DMS53 (cell line): ENCODE measurements at places on chromosomes 2 and 18.

GRCh38 chr2:98764499-98764898, 33.6 kb upstream of the MGAT4A start:
- no peak for DNase-seq

GRCh38 chr2:109421101-109421500, 192.7 kb downstream of the SEPTIN10 start:
- no peak for DNase-seq

DNA sequence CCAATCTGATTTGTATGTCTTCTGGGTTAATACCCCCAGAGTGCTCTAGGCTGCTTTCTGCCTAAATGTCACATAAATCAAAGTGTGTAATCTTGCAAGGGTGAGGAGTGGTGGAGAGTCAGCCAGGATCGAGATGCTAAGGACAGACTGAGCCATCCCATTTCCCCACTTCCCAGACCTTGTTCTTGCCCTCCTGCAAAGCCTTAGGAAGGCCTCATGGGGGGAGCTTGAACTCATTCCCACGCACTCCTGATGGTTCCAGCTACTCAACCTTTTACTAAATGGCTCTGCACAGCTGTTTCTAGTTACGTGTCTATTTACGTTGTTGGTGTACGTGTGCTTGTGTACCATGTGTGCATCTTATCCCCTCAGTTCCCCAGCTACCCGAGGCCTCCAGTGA, 423.6 kb upstream of the TNP1 start:
- no peak for DNase-seq

- no peak for DNase-seq
These were observed 56.3 kb upstream of the FZD5 start for GRCh38 chr2:207825978-207826377.

- DNase-seq, result no peak
These were observed 80.1 kb downstream of the XDH start for GRCh38 chr2:31334311-31335026.

- no peak for DNase-seq
These were observed 135.8 kb downstream of the LDLRAD4 start for GRCh38 chr18:13354402-13354801.

DNA sequence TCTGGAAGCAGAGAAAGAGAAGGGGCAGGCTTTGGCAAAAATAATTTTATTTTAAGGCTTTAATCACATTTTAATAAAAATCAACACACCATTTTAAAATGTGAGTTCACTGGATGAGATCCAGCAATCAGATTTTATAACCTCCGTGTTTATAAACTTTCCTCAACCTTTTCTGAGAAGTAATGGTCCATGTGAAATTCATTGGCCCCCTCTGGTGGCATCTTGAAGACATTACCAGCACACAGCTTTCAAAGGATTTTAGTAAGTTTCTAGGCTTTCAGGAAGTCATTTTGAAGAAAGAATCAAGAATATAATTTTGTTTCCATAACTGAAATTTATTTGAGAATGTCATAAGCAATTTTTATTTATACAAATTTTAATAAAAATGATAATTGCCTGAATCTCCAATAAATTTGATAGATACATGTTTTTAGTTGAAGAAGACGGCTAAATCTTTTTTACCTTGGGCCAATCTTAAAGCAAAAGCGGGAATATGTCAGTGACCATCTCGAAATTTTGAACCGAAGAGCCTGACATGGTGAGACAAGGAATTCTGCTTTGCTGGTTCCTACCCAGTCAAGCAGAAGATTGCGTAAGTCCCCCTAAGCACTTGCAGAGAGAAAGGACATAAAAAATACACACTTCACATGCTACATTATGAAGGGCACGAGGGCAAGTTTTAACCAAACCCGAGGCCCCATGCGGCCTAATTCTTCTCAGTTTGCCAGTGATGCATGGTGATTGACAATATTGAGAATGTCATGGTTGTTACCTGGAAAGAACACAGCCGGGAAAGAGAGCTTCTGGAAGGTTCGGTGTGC, 128.4 kb upstream of the CBLN2 start:
- DNase-seq, result peak; percentile 82

DNA sequence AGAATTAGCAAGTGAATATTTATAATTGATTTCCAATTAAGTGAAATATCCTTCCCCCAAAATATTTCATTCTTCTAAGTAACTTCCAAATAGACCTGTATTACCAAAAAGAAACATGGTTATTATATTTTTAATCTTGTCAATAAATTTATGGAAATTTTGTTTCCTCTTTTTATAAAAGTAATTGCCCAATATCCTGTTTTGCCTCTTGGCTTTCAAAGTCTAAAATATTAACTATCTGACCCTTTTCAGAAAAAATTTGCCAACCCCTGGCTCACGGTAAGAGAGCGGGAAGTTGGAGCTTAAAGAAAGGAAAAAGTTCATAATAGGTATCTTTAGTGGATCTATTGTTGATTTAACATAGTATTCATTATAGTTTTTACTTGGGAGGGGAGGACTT, 20.4 kb upstream of the SANBR start:
- DNase-seq, result no peak

DNA sequence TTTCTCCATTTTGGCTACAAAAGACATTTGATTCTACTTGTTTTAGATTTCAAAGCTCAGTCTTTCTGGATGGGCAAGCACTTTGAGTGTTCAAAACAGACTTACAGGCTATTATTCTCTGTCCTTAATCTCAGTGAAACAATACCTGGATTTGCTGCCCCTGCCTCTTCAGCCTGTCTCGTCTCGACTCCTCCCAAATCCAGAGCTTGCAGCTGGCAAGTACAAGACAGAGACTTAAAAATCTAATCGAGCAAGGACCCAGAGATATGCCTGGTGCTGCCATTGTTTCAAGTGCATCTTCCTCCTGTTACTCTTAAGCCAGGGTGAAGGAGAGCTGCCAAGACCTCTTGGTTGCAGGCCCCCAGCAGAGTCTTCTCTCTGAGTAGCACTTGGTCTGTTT, 59.2 kb downstream of the LRRC30 start:
- no peak for DNase-seq

DNA sequence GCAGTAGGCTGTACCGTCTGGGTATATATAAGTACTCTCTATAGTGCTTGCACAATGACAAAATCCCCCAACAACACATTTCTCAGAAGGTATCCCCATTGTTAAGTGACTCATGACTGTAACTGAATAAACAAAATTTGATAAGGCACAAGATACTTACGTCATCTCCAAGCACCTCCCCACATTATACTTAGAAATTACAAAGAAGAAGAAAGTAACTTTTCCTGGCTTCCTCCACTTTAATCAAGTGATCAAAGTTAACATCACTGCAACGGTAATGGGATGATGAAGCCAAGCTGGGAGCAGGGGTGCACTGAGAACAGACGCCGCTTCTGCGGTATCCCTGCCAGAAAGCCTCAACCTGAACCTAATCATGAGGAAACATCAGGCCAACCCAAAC, 9.7 kb downstream of the TNS1 start:
- peak; percentile 47 for DNase-seq

GRCh38 chr2:30412684-30413570, 34.1 kb upstream of the LCLAT1 start:
- no peak for DNase-seq

DNA sequence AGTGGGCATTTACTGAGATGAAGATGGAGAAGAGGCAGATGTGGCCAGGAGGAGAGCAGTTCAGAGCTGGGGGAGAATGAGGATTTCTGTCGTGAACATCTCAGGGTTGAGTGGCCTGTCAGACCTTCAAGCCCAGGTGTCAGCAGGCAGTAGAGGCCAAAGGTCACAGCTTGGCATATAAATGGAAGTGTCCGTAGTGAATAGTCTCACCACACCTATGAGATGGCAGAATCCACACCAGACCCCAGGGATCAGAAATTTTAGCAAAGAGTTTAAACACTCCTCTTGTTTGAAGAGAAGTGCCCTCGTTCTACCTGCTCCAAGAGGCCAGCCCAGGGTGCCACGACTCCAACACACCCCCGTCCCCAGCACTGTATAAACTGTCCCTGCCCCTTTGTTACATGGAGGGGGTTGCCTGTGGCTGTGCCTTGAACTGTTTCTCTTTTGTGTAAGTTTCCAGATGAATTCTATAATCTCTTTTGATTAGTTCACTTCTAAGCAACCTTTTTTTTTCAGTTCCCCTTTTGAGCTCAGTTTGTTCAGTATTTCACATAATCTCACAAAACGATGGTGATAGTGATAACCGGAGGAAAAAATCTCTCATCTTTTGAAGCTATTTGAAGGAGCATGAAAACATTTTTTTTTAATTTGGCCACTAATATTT, 69.0 kb upstream of the TTC39C start:
- DNase-seq, result no peak

DNA sequence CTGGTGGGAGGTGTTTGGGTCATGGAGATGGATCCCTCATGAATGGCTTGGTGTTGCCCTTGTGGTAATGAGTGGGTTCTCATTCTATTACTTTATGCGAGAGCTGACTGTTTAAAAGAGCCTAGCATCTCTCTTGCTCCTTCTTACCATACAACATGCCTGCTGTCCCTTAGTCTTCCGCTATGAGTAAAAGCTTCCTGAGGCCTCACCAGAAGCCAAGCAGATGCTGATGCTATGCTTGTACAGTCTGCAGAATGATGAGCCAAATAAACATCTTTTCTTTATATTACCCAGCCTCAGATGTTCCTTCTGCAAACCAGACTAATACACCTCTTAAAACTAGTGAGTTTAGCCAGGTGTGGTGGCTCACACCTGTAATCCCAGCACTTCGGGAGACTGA, 23.1 kb downstream of the EVA1A start:
- no peak for DNase-seq
